ENCODE measurements at places on chromosomes 12 and 14.

GRCh38 chr14:51298895-51299294 lies 58.8 kb downstream of the TMX1 start:
- DNase-seq = no peak

- DNase-seq = no peak
Observed at GRCh38 chr14:33932576-33933345, 18.1 kb downstream of the EGLN3 start.

DNA sequence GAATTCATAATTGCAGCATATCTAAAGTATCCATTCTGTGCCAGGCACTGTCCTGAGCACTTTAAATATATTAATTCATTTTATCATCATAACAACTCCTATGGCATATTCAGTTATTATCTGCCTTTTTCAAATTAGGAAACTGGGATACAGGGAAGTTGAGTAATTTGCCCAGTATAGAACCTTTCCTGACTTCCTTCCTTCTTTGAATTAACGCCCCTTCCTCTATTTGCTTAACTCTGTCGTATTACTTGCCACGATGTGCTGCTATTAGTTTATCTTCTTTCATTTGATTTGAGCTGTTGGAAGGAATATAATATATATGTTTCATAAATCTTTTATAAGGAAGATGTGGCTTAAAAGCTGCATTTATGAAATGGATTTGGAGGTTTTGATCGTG lies 25.4 kb upstream of the FAM177A1 start:
- DNase-seq = no peak

- no peak for DNase-seq
Observed at GRCh38 chr14:69779088-69779487, 12.1 kb downstream of the SRSF5 start.

- DNase-seq = no peak
Observed at GRCh38 chr14:36217732-36218131, 41.2 kb upstream of the PTCSC3 start.
